Upper lobe of left lung (tissue), 6 donors: ENCODE measurements at places on chromosomes 12 and 14. TPM values are rescaled to one million over a fixed set of nuclear protein-coding genes. Genes with fewer than 3 reads are reported as not detected.

ADSS1 gene
- 9.1 TPM for total RNA-seq

TMEM132C gene
- total RNA-seq = 0.20 TPM

SIX1 gene
- total RNA-seq = 1.8 TPM

BATF gene
- total RNA-seq = 25.1 TPM

HOXC13 gene
- total RNA-seq = not detected

FBXL14 gene
- 8.5 TPM for total RNA-seq

MDM1 gene
- total RNA-seq = 10.8 TPM

IL26 gene
- not detected for total RNA-seq

NR4A1 gene
- total RNA-seq = 152 TPM

NOVA1 gene
- 1.7 TPM for total RNA-seq

FOXG1 gene
- not detected for total RNA-seq

PMEL gene
- total RNA-seq = 1.2 TPM

OLR1 gene
- total RNA-seq = 121 TPM

SLCO1C1 gene
- total RNA-seq = not detected

CATSPERB gene
- total RNA-seq = 2.3 TPM

CLEC1A gene
- 5.1 TPM for total RNA-seq

DPPA3 gene
- not detected for total RNA-seq

- no peak for DNase-seq
These were observed 908 bp upstream of the CDKL1 start for GRCh38 chr14:50397390-50398188.

- no peak for DNase-seq
These were observed 24.7 kb downstream of the ARG2 start for GRCh38 chr14:67644428-67644827.

GRCh38 chr12:2333491-2334195 lies 280.9 kb downstream of the CACNA1C start:
- no peak for DNase-seq

- no peak for DNase-seq
These were observed 135.0 kb upstream of the TMEM132C start for GRCh38 chr12:128131955-128132354.

DNA sequence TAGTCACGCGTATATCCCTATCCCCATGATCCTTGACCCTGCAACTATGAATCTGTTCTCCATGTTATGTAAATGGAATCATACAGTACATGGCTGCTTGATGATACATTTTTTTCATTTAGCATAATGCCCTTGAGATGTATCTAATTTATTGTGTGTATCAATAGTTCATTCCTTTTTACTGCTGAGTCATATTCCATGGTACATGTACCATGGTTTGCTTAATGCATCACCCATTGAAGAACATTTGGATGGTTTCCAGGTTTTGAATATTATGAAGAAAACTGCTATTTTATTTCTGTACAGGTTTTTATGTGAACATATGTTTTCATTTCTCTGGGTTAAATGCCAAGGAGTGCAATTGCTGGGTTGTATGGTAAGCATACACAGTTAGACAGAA lies 4.0 kb upstream of the RNASE10 start:
- DNase-seq = no peak

DNA sequence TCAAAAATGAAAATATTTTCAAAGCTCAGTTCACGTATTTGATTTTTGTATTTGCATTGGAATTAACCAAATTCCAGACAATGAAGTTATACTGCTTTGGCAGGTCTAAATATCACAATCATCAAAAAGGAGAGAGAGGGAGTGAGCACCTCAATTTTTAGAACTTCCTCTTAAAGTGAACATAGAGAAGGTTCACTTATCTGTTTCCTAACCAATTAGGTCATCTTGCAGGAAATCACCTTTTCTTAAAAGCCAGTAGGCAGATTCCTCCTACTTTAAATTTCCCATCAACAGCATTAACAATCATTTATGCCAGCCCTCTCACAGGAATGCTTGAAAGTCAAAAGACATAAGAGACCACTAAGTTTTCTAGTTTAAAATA lies 388.7 kb downstream of the ZFP36L1 start:
- no peak for DNase-seq

DNA sequence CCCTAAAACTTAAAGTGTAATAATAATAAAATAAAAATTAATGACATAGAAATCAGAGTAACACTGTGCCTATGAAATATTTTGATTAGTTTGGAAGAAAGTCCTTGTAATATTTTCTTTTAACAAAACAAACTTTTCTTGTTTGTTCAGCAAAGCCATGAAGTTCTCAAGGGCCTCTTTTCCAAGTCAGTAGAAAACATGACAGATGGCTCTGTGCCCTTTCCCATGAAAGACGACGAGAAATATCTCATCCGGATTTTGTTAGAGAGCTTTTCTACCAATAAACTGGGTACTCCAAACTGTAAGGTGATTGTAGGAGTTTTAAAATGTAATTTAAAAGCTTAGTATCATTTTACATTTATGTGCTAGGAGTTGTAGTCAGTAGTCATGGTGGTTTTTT lies 54.5 kb upstream of the ASPG start:
- no peak for DNase-seq

DNA sequence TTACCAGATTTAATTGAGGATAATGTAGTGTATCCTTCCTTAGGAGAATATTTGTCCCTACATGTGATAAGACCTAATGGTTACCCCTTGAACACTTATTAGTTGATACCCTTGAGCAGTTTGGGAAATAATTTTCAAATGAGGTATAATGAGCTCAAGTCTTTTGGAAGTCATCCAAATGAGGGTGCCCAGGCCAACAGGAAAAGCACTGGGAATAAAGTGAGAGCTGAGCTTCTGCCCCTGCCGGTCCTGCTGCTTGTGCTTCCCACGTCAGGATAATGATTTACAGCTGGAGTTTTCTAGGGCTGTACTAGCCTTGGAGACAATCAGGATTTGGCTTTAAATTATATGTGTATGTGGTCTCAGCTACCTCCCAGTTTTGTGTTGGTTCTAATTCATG lies 178.8 kb upstream of the FRMD6 start:
- DNase-seq = no peak

DNA sequence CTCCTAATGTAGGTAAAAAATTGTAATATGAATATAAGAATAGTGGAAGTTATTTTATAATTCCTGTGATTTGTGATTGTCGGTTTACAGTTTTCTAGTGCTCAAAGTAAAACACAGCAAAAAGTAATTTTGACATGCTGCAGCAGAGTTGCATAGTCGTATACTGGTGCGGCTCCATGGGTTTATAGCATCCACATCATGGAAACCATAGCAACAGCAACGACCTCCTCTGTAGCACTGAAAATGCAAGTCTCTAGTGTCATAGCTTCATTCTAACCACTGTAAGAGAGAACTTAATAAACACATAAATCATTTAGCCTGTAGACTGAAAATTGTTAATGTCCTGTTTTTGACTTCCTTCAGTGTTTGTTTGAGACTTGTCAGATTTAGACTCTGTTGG lies 574.3 kb downstream of the KCNH5 start:
- DNase-seq = no peak

- DNase-seq = no peak
These were observed 7.0 kb upstream of the RABGGTA start for GRCh38 chr14:24278424-24278823.

GRCh38 chr12:62530596-62530995 lies 64.0 kb downstream of the MON2 start:
- DNase-seq = no peak

- no peak for DNase-seq
These were observed 371.2 kb downstream of the DIO2 start for GRCh38 chr14:79840103-79840502.

GRCh38 chr14:100296106-100296651 lies 10.1 kb downstream of the SLC25A29 start:
- no peak for DNase-seq

- no peak for DNase-seq
These were observed 300.2 kb upstream of the PRKD1 start for GRCh38 chr14:30227876-30228275.

DNA sequence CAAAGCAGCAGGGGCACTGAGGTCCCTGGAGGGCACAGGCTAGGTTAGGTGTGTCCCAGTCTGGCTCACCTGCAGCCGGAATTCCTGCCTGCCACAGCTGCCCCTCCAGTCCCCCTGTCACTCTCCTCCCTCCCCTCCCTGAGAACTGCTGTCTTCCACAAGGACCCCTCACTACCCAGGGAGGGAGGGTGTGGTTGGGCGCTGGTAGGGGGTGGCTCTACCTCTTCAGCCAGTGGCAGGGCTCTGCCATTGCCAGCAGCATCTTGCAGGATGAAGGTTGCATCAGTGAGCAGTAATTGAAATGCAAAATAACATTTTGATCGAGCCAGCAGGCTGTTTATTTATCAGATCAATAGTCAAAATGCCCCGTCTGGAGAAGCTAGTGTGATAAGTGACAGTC lies 45.7 kb downstream of the ESRRB start:
- no peak for DNase-seq

DNA sequence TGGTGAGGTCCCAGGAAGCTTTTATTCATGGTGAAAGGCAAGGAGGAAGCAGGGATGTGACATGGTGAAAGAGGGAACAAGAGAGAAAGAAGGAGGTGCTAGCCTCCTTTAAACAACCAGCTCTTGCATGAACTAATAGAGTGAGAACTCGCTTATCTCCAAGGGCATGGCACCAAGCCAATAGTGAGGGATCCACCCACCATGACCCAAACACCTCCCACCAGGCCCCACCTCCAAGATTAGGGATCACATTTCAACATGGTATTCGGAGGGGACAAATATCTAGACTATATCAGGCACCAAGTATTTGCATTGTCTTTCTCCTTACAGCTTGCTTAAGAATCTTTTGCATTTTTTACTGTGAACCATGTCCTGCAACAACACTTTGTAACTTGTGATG lies 91.9 kb upstream of the DHRS4 start:
- DNase-seq = peak; percentile 22

DNA sequence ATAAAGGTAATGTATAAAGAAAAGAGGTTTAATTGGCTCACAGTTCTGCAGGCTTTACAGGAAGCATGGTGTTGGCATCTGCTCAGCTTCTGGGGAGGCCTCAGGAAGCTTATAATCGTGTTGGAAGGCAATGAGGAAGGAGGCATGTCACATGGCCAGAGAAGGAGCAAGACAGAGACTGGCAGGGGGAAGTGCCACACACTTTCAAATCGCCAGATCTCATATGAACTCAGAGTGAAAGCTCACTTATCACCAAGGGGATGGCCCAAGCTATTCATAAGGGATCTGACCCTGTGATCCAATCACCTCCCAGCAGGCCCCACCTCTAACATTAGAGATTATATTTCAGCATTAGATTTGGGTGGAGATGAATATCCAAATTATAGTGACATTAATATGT lies 26.3 kb downstream of the LDHB start:
- DNase-seq = no peak

GRCh38 chr14:22337521-22337920 lies 251.5 kb downstream of the DAD1 start:
- no peak for DNase-seq

- no peak for DNase-seq
These were observed 255.6 kb downstream of the PDZRN4 start for GRCh38 chr12:41443690-41444089.

- no peak for DNase-seq
These were observed 3.7 kb upstream of the SLC35F4 start for GRCh38 chr14:57869617-57870016.

GRCh38 chr12:48681710-48682532 lies at the start of gene KANSL2:
KANSL2 (minus strand) TSS chr12:48682238; CDS start chr12:48681632, 606 bp downstream.
- DNase-seq = peak; percentile 99

- DNase-seq = peak; percentile 79
These were observed 2.9 kb downstream of the RFX4 start for GRCh38 chr12:106585521-106586277.

- no peak for DNase-seq
These were observed 228.3 kb downstream of the SEC23A start for GRCh38 chr14:38874721-38875120.

GRCh38 chr12:47378907-47379306 lies 299.1 kb upstream of the AMIGO2 start:
- DNase-seq = no peak

DNA sequence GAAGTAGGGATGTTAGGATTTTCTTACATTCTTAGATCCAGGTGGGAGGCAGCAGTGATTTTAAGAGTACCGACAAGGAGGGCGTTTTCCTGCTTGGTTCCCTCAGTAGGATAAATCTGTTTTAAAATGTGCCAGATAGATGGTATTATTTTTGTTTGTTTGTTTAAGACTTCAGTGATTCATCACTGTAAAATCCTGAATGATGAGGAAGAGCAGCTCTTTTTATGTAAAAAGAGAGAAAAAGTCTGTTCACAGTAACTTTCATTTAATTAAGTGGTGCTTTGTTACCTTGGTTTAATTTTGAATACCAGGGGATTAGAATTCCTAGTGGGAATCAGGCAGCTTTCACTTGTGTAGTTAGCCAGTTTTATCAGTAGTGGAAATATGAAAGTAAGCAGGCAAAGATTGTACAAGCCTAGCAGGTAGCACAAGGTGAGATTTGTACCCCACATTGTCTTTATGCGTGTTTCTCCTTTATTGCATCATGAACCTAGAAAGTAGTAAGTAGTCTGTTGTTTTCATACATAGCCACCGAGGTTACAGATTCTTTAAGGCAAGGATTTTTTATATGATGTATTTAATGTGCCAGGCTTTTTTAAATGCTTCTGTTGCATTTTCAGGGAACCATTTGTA lies 349.6 kb downstream of the CCDC91 start:
- DNase-seq = no peak

DNA sequence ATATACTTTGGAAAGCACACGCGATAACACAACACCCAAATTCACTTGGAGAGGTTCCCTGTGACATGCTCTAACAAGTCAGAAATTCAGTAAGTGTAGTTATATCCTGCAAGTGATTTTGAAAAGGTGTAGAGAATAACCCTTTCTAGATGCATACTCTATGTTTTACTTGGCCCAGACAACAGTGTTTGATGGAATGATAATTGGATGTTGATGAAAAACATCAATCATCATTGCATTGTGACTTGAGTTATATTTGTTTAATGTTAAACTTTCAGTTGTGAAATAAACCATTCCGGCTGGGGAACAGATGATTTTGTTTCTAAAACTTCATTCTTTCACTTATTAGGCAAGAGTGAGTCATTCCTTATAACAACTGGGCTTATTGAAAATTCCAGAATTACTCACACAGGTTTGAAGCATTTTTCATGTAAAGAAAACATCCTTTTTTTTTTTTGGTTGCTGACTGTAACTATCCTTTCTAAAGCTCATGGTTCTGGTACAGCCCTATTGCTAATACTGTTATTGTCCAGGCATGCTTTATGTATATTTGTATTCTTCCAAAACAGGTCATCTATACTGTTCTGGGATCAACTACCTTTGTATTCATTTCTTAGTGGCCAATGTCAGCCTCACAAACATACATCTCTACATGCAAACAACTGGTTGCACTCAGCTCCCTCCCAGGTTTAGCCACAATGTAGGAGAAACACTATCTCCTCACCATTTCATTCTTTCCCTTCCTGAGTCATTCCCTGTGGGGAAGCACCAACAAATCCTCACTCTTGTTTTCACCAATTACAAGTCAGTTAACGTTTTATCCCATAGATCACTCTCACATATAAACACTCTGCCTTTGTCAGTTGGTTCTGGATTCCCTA lies 121.2 kb upstream of the LRIG3 start:
- DNase-seq = no peak

GRCh38 chr14:63510538-63510937 lies 32.6 kb downstream of the PPP2R5E start:
- no peak for DNase-seq

DNA sequence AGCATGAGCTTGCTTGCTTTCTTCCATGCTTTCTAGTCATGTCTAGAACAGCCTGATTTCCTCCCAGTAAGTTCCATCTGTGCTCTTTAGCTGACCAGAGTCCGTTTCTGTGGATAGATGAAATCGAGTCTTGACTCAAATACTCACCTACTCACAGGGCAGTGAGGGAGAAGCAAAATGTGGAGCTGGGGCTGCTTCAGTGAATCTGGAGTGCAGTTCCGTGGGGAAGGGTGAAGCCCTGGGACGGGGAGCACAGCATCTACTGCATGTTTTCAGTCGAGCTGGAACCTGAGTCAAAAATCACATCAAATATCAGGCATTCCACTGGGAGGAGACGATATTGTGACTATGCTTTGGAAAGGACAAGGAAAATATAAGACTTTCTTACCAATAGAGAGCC lies 70.3 kb upstream of the PRMT8 start:
- no peak for DNase-seq
